Stimulated activated CD8-positive, alpha-beta memory T cell treated with anti-CD3 and anti-CD28 coated beads, Interleukin-7, amount 100 ng/mL, for 48 hours (primary cell): ENCODE measurements at places on chromosomes 5 and 9.

DNA sequence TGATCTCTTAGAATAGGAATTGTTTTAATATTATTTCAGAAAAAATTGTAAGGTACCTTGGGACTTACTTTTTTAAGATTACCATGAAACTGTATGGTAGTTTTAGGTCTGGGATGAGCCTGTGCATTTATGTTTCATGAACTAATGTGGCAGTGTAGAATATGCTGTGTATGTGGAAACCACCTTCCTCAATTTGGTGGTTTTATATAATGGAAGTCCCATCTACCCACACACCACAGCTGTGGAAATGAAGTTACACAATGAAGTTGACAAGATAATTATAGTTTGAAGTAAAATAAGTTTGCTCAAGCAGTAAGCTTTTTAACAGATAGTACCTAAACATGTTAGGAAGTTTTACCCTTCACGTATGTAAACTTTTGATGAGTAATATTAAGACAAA lies 24.4 kb downstream of the WDR36 start:
- no peak for DNase-seq

- no peak for DNase-seq
These were observed 107.3 kb downstream of the MTREX start for GRCh38 chr5:55415071-55415470.

DNA sequence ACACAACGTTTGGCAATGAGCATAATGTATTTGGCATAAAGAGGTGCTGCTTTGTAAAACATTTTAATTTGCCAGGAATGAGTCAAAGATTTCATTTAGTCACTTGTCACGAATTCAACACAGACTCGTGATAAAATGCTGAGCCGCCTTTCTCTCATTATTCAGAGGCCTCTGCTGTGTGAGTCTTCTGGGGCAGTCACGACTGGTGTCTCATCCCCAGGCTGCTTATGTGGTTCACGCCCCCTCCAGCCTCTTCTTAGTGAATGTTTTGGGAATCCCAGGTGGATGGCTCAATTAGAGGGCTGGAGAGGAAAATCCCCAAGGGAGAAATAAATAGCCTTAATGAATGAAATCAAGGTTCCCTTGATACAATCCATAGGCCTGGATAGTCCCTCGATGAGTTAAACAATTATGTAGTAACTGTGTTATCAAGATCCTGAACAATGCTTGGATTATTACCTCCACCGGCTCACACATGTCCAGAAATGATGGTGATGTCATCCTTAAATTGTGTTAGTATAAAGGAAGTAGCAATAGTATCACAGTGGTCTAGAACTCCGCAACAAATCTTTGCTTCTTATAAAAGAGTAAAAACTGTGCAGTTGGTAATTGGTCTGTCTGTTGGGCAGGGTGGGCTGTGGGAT lies 192.1 kb upstream of the ADAMTS16 start:
- no peak for DNase-seq

- DNase-seq: no peak
These were observed 27.1 kb upstream of the ARL15 start for GRCh38 chr5:54337523-54337922.

DNA sequence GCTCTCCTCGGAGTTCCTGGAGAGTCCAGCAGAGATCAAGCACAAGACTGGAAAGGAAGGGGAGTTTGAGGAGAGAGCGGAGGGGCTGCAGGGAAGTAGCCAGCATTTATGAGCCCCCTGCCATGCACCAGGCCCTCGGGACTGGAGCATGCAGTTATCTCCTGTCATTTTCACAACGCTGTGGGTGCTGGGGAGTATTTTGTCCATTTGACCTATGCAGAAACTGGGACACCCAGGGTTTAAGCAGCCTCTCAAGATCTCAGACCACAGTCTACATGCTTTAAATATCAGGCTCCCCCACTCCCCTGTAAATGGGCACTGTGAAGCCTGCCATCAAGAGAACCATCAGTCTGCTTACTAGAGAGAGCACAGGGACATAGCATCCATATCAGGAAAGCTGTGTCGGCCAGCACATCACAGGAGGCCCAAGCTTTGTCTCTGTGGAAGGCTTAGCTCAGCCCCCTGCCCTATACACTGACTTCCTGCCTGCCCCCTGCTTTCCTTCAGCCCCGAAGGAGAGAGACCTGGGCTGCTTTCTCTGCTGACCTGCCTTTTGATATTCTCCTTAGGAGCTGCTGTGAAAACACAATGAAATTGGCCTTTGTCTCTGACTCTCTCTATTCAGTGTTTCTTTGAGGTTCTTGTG lies 7.3 kb downstream of the FOXI1 start:
- no peak for DNase-seq

- DNase-seq: no peak
These were observed 1.5 kb downstream of the COL27A1 start for GRCh38 chr9:114156657-114157421.

DNA sequence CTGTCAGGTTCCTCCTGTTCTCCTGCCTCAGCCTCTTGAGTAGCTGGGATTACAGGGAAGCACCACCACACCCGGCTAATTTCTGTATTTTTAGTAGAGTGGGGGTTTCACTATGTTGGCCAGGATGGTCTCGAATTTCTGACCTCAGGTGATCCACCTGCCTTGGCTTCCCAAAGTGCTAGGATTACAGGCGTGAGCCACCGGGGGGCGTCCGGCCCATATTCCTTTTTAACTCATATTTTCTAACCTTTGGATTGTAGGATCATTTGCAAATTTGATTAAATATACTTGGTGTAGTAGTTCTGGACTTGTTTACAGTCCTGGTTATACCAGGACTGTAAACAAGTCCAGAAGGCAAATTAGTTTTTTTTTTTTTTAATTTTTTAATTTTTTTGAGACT lies 4.3 kb downstream of the TCERG1 start:
- no peak for DNase-seq
